Islet precursor cell (in vitro differentiated cells): ENCODE measurements at places on chromosomes 13 and 19.
A peak's percentile ranks its signal among the peaks of the same experiment; 100 is the strongest.

GRCh38 chr13:109626386-109627171 is 159.8 kb downstream of the IRS2 start:
- no peak for DNase-seq

GRCh38 chr13:33138441-33138840 is 122.2 kb downstream of the KL start:
- no peak for DNase-seq

DNA sequence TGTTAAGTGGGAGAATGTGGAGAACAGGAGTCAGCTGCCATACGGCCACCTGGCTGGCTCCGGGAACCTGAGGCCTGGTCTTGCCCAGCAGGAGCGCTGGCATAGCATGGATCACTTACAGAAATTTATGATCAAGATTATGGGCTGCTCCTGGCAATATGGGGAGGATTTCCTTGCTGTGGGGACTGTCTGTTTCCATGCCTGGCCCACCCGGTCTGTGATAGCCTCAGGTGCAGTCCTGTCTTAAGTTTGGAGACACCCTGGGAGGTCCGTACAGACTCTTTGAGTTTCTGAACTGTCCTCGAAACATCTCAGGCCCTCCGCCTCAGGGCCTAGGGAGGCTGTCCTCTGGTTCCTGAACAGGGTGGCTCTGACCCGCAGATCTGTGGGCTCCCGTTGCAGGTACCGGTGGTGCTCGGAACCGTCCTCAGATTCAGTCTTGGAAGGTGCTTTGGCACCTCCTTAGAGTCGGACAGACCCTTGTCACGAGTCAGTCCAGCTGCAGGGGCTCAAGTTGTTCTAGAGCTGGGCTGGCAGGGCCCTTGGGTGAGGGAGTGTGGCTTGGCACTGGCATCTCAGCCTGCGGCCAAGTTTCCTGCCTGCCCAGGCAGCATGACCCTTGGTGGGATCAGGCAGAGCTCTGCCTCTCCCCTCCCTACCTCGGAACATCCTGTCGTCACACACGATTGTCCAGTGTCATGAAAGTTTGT is 4.9 kb downstream of the TFDP1 start:
- DNase-seq = peak; percentile 41

GRCh38 chr19:15897026-15897737 is 692 bp downstream of the CYP4F2 start:
- no peak for DNase-seq

- peak; percentile 91 for DNase-seq
Measured at GRCh38 chr13:101397742-101398141, 18.6 kb downstream of the NALCN start.

- no peak for DNase-seq
Measured at GRCh38 chr13:35346494-35346893, 130.0 kb downstream of the MAB21L1 start.

GRCh38 chr13:77859450-77859849 is 59.2 kb downstream of the EDNRB start:
- no peak for DNase-seq

- DNase-seq = no peak
Measured at GRCh38 chr19:16829822-16830289, 658 bp downstream of the SIN3B start.

GRCh38 chr13:109191413-109191812 is 562.0 kb downstream of the MYO16 start:
- no peak for DNase-seq

- no peak for DNase-seq
Measured at GRCh38 chr13:67238277-67238859, 8.2 kb upstream of the PCDH9 start.
